Epithelial cell of umbilical artery (primary cell): ENCODE measurements at places on chromosomes 2 and 18. TPM values are rescaled to one million over a fixed set of nuclear protein-coding genes. Genes with fewer than 3 reads are reported as not detected.

The BCL2 gene
- total RNA-seq, result 1.6 and 2.0 TPM in 2 replicates

The REEP1 gene
- total RNA-seq, result under 0.01 TPM in 1 of 2 replicates, not detected in the other

The RESP18 gene
- not detected in 2 replicates for total RNA-seq

The MMADHC gene
- total RNA-seq, result 236 and 243 TPM in 2 replicates

The RNF125 gene
- total RNA-seq, result 0.30 and 0.65 TPM in 2 replicates

The GEN1 gene
- total RNA-seq, result 11.4 and 36.0 TPM in 2 replicates

The PRKAG3 gene
- not detected in 2 replicates for total RNA-seq

The SATB2 gene
- total RNA-seq, result under 0.01 and 0.32 TPM in 2 replicates

The POTEJ gene
- not detected in 2 replicates for total RNA-seq

The TUBB8B gene
- total RNA-seq, result not detected in 2 replicates

The RBM45 gene
- total RNA-seq, result 14.3 and 31.2 TPM in 2 replicates

The SAG gene
- under 0.01 TPM in 1 of 2 replicates, not detected in the other for total RNA-seq
